ENCODE measurements at places on chromosomes 4 and X. TPM values are rescaled to one million over a fixed set of nuclear protein-coding genes. Genes with fewer than 3 reads are reported as not detected.

GRCh38 chrX:97524997-97525396, 641.3 kb downstream of the RPA4 start:
- DNase-seq, result no peak
- H3K27me3 ChIP-seq, result no peaks in the 10 kb centered on the region
- no peak overlapping the region for H3K27ac ChIP-seq
- H3K36me3 ChIP-seq, result peaks cover 5% of the 10 kb centered on the region
- no peaks in the 10 kb centered on the region for H3K4me1 ChIP-seq

DNA sequence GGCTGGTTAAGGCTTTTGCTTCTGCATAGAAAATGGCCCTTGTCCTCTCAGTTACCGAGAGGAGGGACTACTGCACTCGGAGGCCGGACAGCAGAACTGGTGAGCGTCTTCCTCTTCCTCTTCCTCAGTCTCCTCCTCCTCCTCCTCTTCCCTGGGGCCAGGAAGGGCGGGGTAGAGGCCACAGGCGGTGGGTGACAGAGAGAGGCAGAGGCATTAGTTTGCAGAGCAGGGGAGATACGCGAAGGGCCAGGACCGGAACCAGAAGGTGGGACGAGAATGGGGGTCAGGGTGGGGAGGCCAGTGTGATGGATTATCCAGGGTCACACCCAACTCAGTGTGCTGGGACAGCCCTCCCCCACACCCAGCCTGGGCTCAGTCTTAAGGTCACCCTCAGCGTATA, 14.5 kb downstream of the IQSEC2 start:
- no peaks in the 10 kb centered on the region for H3K27me3 ChIP-seq
- H3K27ac ChIP-seq, result no peak overlapping the region
- H3K4me1 ChIP-seq, result peaks cover 20% of the 10 kb centered on the region
- no peak for DNase-seq

DNA sequence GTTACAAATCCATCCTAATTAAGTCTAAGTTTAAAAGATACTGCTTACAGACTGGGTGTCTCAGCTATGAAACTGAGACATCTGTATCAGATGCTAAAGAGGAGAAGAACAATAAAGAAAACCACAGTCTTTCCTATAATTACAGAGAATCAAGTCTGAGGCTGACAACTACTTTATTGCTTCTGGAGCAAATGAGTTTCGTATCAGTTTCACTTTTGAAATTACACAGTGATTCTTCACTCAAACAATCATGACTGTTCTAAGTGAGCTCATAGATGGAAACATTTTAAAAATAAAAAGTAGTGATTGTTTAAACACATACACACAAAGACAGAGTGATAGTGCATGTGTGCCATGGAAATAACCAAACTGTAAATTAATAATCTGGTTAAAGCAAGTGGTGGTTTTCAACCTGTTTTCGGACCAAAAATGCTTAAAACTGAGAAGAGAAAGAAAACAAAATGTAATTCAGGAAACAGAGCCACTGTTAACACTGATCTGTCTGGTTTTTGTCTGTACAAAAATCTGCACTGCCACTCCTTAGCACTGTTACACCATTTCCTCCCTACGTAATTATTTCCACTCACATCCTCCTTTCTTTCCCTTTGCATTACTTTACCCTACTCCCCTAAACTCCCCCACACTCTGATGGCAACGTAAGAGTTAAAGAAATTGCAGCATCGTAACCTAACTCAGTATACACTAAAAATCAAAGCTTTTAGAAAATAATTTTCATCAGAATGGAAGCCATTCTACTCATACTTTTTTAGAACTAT, 12.5 kb downstream of the RFC1 start:
- H3K27me3 ChIP-seq, result no peaks in the 10 kb centered on the region
- peaks cover 41% of the 10 kb centered on the region for H3K36me3 ChIP-seq
- H3K27ac ChIP-seq, result peak overlapping the region; percentile 94
- peaks cover 79% of the 10 kb centered on the region for H3K4me1 ChIP-seq

GRCh38 chr4:98626350-98626749, 32.1 kb downstream of the TSPAN5 start:
- H3K4me3 ChIP-seq, result no peak overlapping the region
- H3K27me3 ChIP-seq, result no peaks in the 10 kb centered on the region
- H3K36me3 ChIP-seq, result peaks cover 3% of the 10 kb centered on the region
- no peak for DNase-seq

DNA sequence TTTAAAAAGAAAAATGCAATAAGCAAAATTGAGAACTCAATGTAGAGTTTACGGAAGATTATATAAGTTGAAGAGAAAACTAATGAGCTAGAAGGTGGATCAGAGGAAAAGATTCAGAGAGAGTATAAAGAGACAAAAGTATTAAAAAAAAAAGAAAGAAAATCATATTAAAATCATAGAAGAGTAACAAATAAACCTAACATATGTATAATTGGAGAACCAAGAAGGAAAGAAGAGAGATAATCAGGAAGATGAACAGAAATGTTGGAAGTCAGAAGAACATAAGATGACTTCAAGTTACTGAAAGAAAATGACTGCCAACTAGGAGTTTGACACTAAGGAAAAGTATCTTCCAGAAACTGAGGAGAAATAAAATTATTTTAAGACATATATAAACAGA, 34.3 kb upstream of the ANTXR2 start:
- peaks cover 4% of the 10 kb centered on the region for H3K36me3 ChIP-seq
- H3K4me1 ChIP-seq, result no peaks in the 10 kb centered on the region
- peaks cover 2% of the 10 kb centered on the region for H3K27me3 ChIP-seq
- DNase-seq, result no peak
- H3K4me3 ChIP-seq, result no peak overlapping the region

GRCh38 chrX:7244405-7244804, 96.5 kb upstream of the PUDP start:
- no peak overlapping the region for H3K27ac ChIP-seq
- no peak for DNase-seq
- no peaks in the 10 kb centered on the region for H3K36me3 ChIP-seq
- H3K27me3 ChIP-seq, result no peaks in the 10 kb centered on the region
- no peak overlapping the region for H3K4me3 ChIP-seq

GRCh38 chrX:45667666-45668065, 467.0 kb upstream of the DIPK2B start:
- no peaks in the 10 kb centered on the region for H3K4me1 ChIP-seq
- no peaks in the 10 kb centered on the region for H3K36me3 ChIP-seq
- no peaks in the 10 kb centered on the region for H3K27me3 ChIP-seq
- no peak for DNase-seq

DNA sequence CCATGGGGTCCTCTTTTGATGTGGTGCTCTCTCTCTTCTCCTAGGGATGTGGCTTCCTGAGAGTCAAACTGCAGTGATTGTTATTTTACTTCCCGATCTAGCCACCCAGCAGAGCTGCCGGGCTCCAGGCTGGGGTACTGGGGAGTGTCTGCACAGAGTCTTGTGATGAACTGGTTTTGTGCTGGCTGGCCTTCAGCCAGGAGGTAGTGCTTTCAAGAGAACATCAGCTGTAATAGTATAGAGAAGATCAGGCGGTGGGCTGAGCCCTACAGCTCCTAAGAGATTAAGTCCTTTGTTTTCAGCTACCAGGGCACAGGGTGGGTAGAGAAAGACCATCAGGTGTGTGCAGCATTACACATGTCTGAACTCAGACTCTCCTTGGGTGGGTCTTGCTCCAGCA, 59.0 kb upstream of the AGTR2 start:
- H3K4me1 ChIP-seq, result no peaks in the 10 kb centered on the region
- no peaks in the 10 kb centered on the region for H3K27me3 ChIP-seq
- H3K4me3 ChIP-seq, result no peak overlapping the region
- no peak overlapping the region for H3K27ac ChIP-seq

- peaks cover 77% of the 10 kb centered on the region for H3K4me1 ChIP-seq
- H3K27ac ChIP-seq, result no peak overlapping the region
- H3K4me3 ChIP-seq, result no peak overlapping the region
- peaks cover 15% of the 10 kb centered on the region for H3K36me3 ChIP-seq
- no peak for DNase-seq
These were observed 286.1 kb downstream of the INPP4B start for GRCh38 chr4:142559986-142560385.

DNA sequence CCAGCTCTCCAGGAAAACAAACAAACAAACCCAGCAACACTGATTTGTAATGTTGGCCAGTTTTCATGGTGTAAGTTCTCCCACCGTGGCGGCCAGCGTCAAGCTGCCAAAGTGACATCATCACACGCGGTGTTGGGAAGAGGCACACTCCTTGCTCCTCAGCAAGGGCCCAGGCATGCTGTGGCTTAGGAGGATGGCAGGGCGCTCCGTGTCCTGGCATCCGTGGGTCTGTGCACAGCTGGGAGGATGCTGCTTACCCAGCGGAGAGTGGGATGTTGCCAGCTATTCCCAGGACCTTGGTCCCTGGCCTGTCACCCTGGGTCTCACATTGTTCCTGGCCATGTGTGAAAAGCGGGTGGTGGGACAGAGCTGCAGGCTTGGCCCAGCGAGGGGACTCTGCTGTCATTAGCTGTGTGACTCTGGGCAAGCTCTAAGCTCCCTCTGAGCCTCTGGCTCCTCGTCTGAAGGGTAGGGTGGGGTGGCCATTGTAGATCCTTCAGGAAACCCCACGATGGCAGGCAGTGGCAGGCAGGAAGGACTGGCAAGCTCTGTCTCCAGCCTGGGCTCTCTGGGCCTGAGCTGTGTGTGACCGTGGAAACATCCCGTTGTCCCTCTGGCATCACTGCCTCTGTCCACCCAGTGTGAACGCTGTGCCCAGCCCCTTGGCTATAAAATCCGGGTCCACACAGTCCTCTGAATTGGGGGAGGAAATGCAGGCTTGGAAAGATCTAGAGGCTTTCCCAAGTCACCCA, 10.8 kb downstream of the PSAPL1 start:
- H3K4me3 ChIP-seq, result no peak overlapping the region
- H3K36me3 ChIP-seq, result no peaks in the 10 kb centered on the region
- peak; percentile 1 for DNase-seq
- H3K27ac ChIP-seq, result no peak overlapping the region
- H3K4me1 ChIP-seq, result no peaks in the 10 kb centered on the region

DNA sequence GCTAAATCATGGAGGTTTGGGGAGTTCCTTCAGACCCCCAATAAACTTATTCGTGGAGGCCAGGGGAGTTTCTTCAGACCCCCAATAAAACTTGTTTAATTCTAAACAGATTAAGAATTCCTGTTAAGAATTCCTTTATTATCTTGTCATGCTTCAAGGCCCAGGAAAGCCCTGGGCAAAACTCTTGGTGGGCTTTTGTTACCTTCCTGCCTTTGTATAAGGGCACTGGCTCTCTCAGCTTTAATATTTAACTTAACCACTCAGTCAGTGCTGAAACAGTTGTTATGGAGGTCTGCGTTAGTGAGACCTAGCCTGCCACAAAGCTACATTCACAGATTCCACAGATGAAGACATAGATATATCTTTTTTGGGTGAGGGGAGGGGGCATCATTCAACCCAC, 29.0 kb upstream of the LGI2 start:
- no peak for DNase-seq
- no peak overlapping the region for H3K27ac ChIP-seq
- H3K36me3 ChIP-seq, result no peaks in the 10 kb centered on the region
- H3K4me1 ChIP-seq, result no peaks in the 10 kb centered on the region
- H3K4me3 ChIP-seq, result no peak overlapping the region
- peaks cover 5% of the 10 kb centered on the region for H3K27me3 ChIP-seq

- H3K4me3 ChIP-seq, result no peak overlapping the region
- no peaks in the 10 kb centered on the region for H3K27me3 ChIP-seq
- no peaks in the 10 kb centered on the region for H3K4me1 ChIP-seq
- no peak overlapping the region for H3K27ac ChIP-seq
These were observed 203.7 kb downstream of the AFAP1 start for GRCh38 chr4:7735961-7736360.

DNA sequence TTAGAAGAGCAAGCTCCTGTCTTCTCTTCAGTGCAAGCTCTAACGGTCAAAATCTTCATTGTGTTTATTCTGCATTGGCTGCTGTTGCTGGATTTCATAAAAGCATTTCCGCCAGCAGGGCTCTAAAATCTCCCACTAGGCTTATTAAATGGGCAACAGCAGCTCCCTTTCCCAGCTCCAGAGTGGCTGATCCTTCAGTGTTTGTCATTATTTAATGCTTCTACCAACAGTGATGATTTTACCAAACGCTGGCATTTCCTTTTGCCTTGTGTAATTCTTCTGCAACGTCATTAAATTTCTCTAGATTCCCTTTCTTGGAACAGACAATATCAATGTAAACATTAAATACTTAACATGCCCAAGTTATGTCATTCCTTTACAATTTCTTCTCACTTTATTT, 20.1 kb downstream of the SLC7A11 start:
- H3K36me3 ChIP-seq, result no peaks in the 10 kb centered on the region
- peaks cover 2% of the 10 kb centered on the region for H3K27me3 ChIP-seq
- H3K4me3 ChIP-seq, result no peak overlapping the region
- no peak overlapping the region for H3K27ac ChIP-seq

- H3K27ac ChIP-seq, result no peak overlapping the region
- DNase-seq, result no peak
- H3K4me1 ChIP-seq, result no peaks in the 10 kb centered on the region
- no peaks in the 10 kb centered on the region for H3K36me3 ChIP-seq
These were observed 315.7 kb downstream of the HNRNPD start for GRCh38 chr4:82057990-82058544.

GSX2 gene
- total RNA-seq, result not detected

ADGRL3 gene
- total RNA-seq, result not detected

CLDN34 gene
- not detected for total RNA-seq

MAGEB2 gene
- not detected for total RNA-seq

XPNPEP2 gene
- 0.63 TPM for total RNA-seq

FAT1 gene
- total RNA-seq, result 0.02 TPM

DIPK2B gene
- 0.07 TPM for total RNA-seq

ADH6 gene
- total RNA-seq, result not detected
